ENCODE measurements at places on chromosomes 4 and X.

DNA sequence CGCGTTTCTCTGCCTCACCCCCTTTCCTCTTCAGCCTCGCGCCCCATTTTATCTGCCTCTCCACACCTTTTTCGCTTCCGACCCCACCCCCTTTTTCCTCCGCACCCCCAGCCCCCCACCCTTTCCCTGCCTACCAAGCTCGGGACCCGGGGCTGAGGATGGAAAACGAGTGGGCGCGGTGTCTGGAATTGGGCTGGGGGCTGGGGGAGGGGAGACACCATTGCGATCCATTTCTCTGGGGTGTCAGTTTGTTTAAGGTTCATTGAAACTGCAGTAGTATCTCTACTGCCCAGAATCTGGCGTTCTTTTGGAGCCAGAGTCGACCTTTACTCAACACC lies 707 bp downstream of the SLC9A6 start:
- no peak for DNase-seq

- no peak for DNase-seq
Observed at GRCh38 chrX:21645886-21646285, 12.2 kb downstream of the KLHL34 start.

DNA sequence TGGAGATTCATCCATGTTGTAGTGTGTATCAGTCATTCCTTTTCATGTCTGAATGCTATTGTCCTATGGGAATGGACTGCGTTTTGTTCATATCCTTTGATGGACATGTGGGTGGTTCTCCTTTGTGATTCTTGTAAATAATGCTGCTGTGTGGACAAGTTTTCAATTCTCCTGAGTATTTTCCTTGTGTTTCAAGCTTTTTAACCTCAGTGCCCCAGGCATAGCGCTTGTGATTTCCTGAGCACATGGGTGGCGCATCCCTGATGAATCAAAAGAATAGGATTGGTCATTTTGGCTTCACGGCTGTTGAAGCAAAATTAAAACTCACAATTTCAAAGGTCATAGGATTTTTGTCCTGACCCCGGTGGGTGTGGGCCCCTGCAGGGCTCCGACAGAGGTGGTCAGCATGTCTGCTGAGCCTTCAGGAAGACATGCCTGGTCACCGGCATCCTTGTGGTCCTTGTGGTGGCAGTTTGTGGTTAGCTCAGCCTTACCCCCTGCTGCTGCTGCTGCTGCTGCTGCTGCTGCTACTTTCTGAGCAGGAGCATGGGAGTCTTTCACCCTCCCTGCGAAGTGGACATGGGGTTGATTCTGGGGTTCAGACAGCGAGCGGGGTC lies 30.0 kb downstream of the SHROOM2 start:
- DNase-seq: no peak

DNA sequence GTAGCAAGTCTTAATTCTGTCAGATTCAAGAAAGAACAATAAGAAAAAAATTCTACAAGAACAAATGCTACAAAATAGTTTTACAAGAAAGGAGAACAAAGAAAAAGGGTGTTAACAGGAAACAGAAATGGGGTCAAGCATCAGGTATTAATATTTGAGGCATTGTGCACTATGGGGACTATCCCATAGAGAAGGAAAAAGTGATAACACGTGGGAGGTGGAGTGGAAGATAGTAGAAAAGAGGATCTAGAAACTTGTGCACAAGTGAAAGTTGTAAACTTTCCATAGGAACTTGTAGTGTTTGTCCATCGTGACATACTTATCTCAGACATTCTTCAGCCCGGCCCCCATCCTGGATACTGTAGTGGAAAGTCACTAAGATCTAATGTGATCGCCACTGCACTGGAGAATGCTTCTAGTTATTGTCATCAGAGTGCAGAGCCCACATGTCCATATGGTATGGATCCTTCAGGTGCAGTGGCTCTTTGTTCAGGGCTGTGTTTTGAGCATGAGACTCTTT lies 15.4 kb upstream of the NFXL1 start:
- DNase-seq: no peak

DNA sequence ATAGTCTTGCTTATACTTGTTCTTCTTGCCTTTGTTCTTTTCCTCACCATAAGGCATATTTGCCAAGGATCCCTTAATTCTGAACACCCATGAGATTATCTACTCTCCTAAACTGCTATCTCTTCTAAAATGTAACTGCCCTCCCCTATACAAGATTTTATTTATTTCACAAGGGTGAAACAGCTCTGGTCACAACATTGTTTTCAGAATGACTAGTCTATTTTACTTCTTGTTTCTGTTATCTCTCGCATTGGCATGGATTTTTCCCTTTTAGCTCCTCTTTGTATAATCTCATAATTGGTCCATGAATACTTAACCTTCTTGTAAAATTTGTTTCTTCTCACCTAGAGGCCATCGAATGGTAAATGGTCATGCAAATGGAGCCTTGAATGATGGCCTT lies 17.2 kb upstream of the COL25A1 start:
- DNase-seq: no peak

DNA sequence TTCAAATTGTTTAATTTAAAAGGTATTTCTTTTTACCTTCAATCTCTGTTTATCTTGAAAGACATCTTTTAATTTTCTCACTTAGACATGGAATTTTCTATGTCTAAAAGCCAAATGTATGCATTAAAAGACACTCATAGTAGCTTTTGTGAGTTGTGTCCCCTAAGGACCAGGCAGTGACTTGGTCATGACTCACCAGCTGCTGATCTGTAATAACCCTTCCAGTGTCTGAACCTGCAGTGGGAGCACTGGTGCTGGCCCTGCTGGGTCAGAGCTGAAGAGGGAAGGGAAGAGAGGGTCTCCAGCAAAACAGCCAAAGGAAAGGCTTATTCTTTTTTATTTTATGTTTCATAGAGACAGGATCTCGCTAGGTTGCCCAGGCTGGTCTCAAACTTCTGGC lies 31.1 kb upstream of the SH3D19 start:
- no peak for DNase-seq

DNA sequence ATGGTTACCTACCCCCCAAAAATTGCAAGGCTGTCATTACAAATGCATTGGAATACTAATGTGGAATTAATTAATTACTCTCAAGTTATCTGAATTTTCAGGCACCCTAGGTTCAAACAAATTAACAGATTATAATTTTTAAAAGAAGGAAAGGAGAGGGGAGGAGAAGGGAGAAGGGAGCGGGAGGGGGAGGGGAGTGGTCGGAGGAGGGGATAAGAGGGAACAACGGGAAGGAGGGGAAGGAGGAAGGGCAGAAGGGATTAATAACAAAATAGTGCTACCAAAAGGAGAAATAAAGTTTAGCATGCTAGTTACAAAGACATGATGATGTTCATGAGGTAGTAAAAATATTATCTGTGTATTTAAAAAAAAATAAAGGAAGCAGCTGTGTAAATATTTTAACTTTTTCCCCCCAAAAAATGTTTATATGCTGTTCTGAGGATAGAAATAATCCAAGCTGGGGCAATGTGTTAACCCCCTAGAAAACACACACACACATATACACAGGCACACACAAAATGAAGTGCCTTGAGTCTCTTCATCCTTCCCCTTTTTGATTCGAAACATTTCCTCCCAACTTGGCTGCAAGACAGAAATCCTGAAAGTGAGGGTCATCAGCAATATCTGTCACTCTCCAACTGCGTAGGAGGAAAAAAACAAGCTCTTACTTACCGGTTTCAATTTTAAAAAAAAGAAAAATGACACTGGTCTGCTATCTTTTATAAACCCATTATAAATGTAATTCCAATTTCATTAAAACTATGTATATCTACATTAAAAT lies 58.8 kb downstream of the PPP3CA start:
- DNase-seq: no peak

GRCh38 chrX:31039327-31039711 lies 32.5 kb downstream of the FTHL17 start:
- no peak for DNase-seq

DNA sequence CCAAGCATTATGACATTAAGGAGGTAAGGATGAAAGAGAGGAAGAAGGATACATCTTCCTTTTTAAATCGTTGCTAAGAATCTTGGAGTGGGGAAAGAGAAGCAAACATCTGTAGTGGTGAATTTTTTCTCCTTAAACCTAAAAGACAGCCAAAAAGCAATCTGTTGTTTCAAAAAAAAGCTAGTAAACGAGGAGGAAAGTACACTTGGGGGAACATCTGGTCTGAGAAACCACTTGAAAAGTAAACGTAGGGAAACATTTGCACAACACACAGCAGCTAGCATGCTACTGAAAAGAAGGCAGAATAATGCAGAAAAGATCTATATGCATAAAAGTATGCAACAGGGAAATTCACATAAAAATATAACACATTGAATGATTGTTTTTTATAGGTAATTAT lies 1485.6 kb downstream of the PCDH19 start:
- no peak for DNase-seq

DNA sequence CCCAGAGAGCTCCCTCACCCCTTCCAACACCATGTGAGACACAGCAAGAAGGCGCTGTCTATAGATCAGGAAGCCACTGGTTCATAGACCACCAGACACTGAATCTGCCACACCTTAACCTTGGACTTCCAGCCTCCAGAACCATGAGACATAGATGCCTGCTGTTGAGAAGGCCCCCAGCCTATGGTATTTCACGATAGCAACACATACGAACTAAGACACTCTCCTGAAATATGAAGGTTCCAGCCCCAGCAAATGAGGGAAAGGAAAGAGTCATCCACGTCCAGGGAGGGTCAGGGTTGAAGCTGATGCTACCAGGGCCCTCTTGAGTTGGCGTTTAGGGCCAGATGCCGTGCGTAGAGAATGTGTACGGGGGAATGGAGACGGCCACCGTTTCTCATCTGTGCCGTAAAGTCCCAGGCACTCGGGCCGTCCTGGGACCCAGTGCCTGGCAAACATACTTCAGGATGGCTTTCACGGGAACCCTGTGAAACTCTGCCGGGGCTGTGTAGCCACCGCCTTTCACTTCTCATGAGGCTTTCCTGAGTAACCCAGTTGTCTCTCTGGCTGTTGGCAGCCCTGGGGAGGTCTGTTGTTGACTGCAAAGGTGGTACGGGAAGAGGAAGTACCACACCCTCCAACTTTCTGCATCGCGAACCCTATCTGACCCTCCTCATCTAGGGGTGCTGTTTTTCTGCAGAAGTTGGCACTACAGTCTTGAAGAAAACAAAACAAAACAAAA lies 17.7 kb upstream of the P2RY8 start:
- DNase-seq: no peak

DNA sequence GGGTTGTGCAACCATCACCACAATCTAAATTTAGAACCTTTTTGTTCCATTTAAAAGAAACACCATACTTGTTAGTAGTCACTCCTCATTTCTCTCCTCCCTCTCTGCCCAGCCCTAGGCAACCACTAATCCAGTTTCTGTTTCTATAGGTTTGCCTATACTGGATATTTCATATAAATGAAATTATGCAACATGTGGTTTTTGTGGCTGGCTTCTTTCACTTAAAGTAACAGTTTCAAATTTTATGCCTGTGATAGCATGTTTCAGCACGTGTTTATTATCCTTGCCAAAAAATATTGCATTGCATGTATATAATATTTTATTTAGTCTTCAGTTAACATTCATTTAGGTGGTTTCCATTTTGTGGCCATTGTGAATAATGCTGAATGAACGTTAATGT lies 437.6 kb downstream of the IL1RAPL1 start:
- no peak for DNase-seq

DNA sequence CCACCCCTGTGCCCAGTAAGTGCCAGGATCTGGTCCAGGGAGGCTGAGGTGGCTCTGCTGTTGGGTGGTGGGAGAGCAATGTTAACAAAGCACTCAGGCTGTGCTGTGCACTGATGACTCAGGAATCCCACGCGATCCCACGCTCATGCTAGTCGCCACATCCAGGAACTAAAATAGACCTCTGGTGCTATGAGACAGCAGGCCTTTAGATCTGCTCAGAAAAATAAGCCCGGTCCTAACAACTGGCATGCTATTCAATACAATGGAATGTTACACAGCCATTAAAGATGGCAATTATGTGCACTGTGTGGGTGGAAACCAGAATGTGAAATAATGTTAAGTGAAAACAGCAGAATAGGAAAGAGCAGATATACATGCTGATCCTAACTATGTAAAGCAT lies 26.0 kb downstream of the ARL13A start:
- no peak for DNase-seq

DNA sequence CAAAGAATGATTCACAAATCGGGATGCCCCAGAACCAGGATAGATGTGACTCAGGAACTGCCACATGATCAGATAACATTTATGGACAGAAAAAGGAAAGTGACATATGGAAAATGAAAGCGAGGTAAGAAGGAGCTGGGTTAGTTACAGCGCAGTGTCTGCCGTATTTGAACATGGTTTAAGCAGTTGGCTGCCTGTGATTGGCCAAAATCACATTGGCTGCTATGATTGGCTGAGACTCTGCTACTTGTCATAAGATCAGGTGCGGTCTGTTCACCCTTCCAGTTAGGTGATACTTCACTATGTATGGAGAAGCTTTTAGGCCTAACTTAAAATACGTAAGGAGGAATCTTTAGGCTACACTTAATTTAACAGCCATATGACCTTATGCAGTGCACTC lies 322.7 kb upstream of the HAND2 start:
- DNase-seq: peak; percentile 0

DNA sequence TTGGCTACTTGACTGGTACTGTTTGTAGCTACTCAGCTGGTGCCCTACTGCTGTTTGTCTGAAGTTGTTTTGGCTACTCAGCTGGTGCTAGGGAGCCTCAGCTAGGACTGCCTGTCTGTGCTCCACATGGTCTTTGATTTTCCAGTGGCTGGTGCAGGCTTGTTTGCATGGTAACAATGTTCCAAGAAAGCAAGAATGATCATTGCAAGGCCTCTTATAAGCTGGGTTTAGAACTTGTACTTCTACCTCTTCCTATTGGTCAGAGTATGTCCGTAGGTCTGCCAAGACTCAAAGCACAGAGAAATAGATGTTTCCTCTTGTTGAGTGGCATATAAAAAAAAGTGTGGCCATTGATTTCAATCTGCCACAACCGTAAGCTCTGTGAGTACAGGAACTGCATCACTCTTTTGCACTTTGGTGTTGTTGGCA lies 17.6 kb downstream of the NFKB1 start:
- no peak for DNase-seq

- no peak for DNase-seq
Observed at GRCh38 chrX:65463550-65463949, 71.0 kb downstream of the LAS1L start.

GRCh38 chr4:101201421-101201820 lies 145.9 kb downstream of the PPP3CA start:
- no peak for DNase-seq

DNA sequence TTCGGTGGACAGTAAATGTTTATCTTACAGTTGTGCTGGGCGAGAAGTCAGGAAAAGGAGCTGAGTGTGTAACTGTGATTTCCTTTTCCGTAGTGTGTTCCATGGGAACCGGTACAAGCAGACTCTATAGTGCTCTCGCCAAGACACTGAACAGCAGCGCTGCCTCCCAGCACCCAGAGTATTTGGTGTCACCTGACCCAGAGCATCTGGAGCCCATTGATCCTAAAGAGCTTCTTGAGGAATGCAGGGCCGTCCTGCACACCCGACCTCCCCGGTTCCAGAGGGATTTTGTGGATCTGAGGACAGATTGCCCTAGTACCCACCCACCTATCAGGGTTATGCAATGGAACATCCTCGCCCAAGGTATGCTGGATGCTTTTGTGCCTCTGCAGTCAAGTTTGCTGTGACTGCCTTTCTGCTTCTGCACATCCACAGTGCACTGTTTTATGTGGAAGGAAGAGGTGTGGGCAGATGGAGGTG lies 27.4 kb downstream of the NOCT start:
- peak; percentile 31 for DNase-seq
